ENCODE measurements at places on chromosomes 2 and 18.

- no peak for DNase-seq
Measured at GRCh38 chr18:28108254-28108653, 68.7 kb downstream of the CDH2 start.

GRCh38 chr18:4017480-4017879 is 437.6 kb downstream of the DLGAP1 start:
- peak; percentile 2 for DNase-seq

- no peak for DNase-seq
Measured at GRCh38 chr2:42087857-42088195, 40.0 kb downstream of the PKDCC start.

DNA sequence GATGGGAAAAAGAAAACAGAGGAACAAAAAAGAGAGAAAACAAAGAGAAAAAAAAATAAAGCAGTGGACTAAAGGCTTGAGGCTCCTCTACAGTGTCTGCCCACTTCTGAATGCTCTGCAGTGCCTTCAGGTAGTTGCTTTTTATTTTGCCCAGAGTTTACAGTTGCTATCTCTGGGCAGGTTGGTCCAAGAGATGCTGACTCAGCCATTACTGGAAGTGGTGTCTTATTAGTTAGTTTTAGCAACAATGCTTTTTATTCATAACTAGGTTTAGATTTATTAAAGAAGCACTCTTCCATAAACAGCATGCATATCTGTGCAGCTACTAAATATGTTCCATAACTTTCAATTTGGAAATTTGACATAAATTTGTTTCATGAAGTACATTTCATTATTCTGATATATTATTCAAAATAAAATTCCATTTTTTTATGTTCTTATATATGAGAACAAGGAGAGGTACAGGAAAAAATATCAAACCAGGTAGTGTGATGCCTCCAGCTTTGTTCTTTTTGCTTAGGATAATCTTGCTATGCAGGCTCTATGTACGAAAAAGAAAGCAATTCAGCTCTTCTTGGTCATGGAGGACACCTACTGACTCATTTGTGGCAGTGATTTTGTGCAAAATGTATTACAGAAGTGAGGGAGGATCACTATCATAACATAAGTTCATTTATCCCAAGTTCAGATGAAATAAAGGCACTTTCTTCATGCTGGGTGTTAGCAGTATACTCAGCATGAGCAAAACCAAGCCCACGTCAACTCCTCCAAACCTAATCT is 69.5 kb downstream of the RPIA start:
- DNase-seq: no peak

DNA sequence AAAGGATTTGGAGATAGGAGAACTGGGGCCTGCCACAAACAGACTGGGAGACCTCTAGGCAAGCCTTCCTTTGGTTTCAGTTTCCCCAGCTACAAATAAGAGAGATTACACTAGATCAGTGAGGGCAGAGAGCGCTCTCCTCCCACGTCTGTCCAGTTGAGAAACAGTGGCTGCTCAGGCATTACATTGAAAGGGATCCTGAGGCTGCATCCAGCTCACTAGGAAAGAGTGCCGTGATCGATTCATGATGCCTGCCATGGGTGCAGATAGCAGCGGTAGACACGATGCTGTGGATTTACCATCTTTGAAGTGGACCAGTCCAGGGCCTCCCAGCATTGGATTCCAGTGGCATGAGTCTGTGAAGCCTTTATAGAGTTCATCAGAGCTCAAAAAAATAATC is 62.6 kb downstream of the EN1 start:
- no peak for DNase-seq

DNA sequence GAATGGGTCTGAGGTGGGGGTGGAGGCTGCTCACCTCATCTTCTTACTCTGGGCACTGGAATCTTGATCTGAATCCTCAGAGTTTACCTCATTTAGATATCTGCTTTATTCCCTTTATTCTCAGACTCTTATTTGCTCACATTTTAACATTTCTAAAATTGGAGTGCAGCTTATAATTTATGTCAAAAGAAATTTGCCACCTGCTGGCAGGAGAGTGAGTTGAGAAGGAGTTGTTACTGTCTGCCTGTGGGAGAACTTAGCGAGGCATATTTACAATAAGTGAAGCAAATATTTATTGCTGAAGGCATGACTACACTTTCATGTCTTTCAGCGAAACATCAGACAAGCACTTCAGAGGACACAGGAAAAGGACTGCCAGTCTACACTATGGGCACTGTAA is 16.4 kb upstream of the KIAA2012 start:
- no peak for DNase-seq

GRCh38 chr18:59674186-59674902 is 22.9 kb downstream of the CCBE1 start:
- DNase-seq: no peak

GRCh38 chr2:49901202-49902065 is 747.1 kb upstream of the FSHR start:
- no peak for DNase-seq

DNA sequence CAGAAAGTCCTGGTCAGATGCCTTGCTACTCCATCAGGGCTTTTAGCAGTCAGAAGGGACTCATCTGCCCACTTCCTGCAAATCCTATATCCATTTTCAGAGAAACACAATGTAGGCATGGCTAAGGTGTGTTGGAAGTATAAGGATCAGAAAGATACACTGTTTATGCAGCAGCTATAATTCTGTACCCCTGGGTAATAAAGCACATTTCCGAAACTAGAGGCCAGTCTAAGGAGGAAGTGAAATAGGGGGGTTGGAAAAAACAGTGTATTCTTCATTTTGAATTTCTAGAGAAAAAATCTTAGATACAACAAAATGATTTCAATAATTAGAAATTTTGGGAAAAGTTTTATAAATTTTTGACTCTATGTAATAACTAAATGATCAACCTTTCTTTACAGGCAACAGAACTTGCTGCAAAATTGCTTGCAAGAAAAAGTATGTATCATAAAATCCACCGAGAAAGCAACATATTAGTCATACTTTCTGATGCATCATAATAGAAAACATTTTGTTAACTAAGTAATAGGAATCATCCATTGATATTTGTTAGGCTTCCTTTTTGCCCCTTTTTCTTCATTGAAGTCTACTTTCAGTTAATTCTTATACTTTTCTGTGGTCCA is 47.4 kb downstream of the FSIP2 start:
- DNase-seq: no peak
